CD8-positive, alpha-beta memory T cell (primary cell): ENCODE measurements at places on chromosomes 4 and X. TPM values are rescaled to one million over a fixed set of nuclear protein-coding genes. Genes with fewer than 3 reads are reported as not detected.

The NRK gene
- total RNA-seq = not detected

The SLC9A6 gene
- total RNA-seq = 14.9 TPM

The ZNF157 gene
- 0.60 TPM for total RNA-seq

The SSX4 gene
- not detected for total RNA-seq

The ARFIP1 gene
- 14.0 TPM for total RNA-seq

The DKC1 gene
- total RNA-seq = 214 TPM

The GUCY1A1 gene
- total RNA-seq = not detected

The RPGR gene
- total RNA-seq = 11.1 TPM
